ENCODE measurements at places on chromosomes 6 and 20.

- no peak for DNase-seq
These were observed 11.3 kb upstream of the RBM24 start for GRCh38 chr6:17269840-17270239.

GRCh38 chr6:34792605-34793500 is 970 bp downstream of the BLTP3A start:
- peak; percentile 45 for DNase-seq

- no peak for DNase-seq
These were observed 92.1 kb downstream of the RIN2 start for GRCh38 chr20:19850198-19850533.

- DNase-seq = no peak
These were observed 25.2 kb downstream of the RFPL4B start for GRCh38 chr6:112372226-112372806.

GRCh38 chr20:54139188-54139587 is 34.6 kb downstream of the CYP24A1 start:
- no peak for DNase-seq

- DNase-seq = no peak
These were observed 117.2 kb downstream of the SYCP2 start for GRCh38 chr20:59816146-59816738.

DNA sequence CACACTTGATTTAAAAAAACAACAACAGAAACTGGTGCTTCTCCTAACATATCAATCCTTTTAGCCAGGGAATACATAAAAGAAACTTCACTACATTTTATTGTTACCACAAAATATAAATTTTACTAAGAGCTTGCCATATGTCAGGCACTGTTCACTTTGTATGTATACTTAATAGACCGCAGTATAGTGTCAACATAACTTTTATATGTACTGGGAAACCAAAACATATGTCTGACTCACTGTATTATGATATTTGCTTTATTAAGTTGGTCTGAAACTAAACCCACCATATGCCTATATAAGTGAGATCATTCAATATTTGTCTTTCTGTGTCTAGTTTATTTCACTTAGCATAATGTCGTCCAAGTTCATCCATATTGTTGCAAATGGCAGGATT is 108.4 kb downstream of the KLHL32 start:
- no peak for DNase-seq

- DNase-seq = no peak
These were observed 11.5 kb upstream of the CST7 start for GRCh38 chr20:24937579-24937978.

GRCh38 chr20:41386502-41387427 is 20.1 kb upstream of the EMILIN3 start:
- DNase-seq = no peak

DNA sequence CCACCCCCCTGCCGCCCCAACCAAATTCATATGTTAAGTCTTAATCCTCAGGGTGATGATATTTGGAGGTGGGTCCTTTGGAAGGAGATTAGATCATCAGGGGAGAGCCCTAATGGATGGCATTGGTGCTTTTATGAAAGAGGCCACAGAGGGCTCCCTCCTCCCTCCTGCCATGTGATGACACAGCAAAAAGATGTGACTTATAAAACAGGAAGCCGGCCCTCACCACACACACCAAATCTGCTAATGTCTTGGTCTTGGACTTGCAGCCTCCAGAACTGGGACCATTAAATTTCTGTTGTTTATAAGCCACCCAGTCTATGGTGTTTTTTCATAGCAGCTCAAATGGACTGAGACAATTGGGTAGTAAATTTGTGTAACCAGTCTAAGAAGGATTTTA is 176.3 kb downstream of the ADGRG6 start:
- no peak for DNase-seq

GRCh38 chr6:1554476-1555310 is 55.0 kb upstream of the FOXC1 start:
- DNase-seq = peak; percentile 70

DNA sequence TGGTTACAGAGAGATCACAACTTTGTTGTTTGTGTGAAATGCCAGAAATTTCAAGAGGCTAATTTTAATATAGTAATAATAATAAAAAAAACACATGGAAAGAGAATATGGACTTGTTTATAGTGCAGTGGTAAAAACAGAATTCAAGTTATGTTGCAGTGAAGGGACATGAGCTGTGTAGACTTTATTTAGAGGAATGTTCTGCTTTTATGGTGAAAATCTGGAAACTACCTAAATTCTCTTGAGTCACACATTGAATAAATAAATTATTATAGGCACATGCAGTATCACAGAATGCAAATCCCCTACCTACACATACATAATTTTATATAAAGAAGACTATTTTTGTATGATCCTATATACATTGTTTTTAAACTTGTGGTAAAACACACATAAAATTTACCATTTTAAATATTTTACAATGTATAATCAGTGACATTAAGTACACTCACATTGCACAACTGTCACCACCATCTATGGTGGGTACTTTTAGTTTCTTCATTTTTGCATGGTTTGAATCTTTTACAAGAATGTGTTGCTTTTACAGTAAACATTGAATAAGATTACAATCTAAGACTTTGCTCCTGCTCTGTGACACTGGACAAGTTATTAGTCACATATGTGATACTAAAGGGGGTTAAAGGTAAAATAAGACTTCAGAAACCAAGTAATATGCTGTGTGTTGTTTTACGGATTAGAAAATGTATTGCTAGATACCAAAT is 107.4 kb downstream of the B3GAT2 start:
- no peak for DNase-seq

GRCh38 chr6:14770040-14770439 is 475.8 kb upstream of the JARID2 start:
- no peak for DNase-seq

GRCh38 chr20:35674921-35675320 is 10.2 kb upstream of the CPNE1 start:
- no peak for DNase-seq

- no peak for DNase-seq
These were observed 15.9 kb downstream of the NT5E start for GRCh38 chr6:85465762-85466161.

GRCh38 chr6:124703541-124703940 is 258.7 kb upstream of the RNF217 start:
- no peak for DNase-seq

- DNase-seq = peak; percentile 48
These were observed 139.1 kb downstream of the KIF16B start for GRCh38 chr20:16434062-16434664.

- DNase-seq = no peak
These were observed 56.0 kb downstream of the BCAS1 start for GRCh38 chr20:54014293-54014926.

DNA sequence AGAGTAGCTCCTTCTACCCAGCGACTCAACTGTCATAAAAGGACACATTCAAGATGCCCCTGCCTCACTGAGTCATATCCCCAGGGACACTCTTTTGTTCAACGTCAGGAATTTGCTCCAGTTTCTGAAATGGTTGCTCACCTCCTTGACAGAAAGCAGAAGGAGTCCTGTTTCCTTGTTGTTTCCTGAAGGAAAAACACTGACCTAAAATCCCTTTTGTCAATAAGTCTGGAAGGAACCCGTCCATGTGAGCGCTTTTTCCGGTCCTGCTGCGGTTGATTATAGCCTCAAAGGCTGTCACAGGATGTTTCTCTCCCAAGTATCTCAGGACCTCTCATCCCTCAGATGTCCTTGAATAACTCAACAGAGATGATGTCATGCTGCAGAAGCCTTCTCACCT is 113.6 kb upstream of the PLEKHG1 start:
- no peak for DNase-seq

GRCh38 chr6:139979021-139979725 is 604.7 kb upstream of the CITED2 start:
- no peak for DNase-seq

- no peak for DNase-seq
These were observed 68.5 kb downstream of the PLEKHG1 start for GRCh38 chr6:150667977-150668716.

DNA sequence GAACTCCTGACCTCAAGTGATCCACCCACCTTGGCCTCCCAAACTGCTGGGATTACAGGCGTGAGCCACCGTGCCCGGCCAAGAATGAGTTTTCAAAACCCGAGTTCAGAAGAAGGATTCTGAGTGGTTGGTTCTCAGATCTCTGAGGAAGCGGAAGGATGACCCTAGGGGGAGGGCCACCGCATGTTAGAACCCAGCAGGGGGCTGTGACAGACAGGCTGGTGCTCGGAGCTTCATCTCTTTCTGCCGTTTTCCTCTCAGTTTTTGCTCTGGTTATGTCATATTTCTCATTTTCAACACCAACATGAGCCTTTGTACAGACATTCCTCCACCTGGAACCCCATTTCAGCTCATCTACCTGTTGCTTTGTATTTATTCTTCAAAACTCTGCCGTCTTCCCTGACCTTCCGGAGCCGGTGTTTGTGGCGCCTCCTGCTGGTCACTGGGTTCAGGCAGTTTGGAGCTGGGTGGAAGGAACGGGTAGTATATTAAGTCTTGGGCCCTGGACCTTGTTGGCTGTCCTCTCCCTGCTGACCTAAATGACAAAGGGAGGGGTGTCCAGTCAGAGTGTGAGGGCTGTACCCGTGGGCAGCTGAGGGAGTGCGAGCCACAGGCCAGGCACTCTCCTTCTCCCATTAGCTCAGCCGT is at the start of gene DEFB123:
Gene DEFB123 (plus strand): TSS at position 621 of the 648 bp plus-strand sequence. CDS start 67 bp downstream, outside the sequence.
- no peak for DNase-seq

DNA sequence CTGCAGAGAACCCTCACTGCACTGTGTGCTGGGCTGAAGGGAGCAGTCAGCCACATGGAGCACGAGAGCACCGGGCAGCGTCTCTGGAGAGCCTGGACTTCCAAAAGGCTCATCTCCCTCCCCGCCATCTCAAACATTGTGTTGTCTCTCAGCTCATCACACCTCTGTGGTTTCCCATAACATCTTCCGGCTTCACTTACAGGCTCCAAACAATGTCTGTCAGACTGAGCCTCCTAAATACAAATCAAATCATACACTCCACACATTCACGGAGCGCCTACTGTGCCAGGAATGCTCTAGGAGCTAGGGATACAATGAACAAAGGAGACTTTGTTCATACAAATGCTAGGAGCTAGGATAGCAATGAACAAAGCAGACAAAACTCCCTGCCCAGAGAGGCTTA is 398.0 kb downstream of the RNGTT start:
- no peak for DNase-seq

DNA sequence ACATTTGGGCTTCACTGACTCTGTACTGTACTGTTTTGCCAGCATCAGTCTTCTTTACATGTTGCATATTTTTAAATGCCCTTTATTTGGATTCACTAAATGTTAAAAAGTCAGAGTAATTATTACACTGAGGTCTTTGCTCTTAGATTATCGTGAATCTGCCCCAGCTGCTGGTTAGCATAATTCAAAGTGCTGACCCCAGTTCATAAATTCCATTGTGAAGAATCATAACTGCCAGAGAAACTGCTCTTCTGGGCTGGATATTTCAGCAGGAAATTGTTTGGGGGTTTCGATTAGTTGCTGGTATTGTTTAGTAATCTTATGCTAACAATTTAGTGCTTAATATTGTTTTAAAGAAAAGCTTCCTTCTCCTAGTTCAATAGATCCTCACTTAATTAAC is 682.1 kb upstream of the MAP3K7 start:
- no peak for DNase-seq

GRCh38 chr6:112429226-112429625 is 82.1 kb downstream of the RFPL4B start:
- DNase-seq = no peak

- DNase-seq = no peak
These were observed 484.2 kb upstream of the MANEA start for GRCh38 chr6:95093154-95093553.

DNA sequence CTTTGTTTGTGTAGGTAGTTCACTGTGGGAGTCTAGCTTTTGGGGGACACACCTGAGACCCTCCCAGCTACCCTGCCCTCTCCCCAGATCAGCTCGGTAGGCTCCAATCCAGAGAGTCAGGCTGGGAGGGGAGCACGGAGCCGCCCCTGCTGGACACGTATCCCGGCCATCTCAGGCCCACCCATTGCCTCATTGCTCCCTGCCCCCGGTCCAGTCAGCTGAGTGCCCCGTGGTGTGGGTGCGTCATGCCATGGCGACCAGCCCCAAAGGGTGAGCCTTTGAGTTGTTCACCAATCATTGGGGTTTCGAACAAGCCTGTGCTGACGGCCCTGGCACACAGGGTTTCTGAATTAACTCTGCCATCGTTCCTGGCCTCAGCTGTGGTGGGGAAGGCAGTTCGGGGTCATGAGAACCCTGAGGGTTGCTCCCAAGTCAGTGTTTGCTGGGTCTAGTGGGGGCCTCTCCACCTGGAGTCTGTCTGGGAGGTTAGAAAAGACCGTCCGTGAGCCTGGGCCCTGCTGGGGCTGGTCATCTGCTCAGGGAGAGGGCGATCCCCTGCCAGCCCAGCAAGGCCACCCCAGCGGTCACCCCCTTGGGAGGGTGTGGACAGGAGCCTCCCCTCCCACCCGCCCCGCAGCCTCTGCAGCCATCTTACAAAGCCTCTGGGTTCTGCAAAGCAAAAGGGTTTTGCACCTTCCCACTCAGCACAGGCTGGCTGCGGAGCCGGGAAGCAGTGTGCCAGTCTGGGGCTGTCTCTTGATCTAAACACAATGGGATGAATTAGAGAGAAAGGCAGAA is 34.5 kb downstream of the NTSR1 start:
- DNase-seq = no peak

- no peak for DNase-seq
These were observed 44.6 kb downstream of the TAF4 start for GRCh38 chr20:62020935-62021701.

GRCh38 chr6:33147807-33148666 is 44.2 kb downstream of the COL11A2 start:
- peak; percentile 39 for DNase-seq

- no peak for DNase-seq
These were observed 71.4 kb upstream of the MYLIP start for GRCh38 chr6:16057446-16057845.

GRCh38 chr6:43990627-43991619 is 136.3 kb downstream of the MRPL14 start:
- no peak for DNase-seq

GRCh38 chr20:35491823-35492222 is 36.4 kb downstream of the CEP250 start:
- no peak for DNase-seq

GRCh38 chr6:106556368-106556960 is 72.8 kb downstream of the RTN4IP1 start:
- no peak for DNase-seq

DNA sequence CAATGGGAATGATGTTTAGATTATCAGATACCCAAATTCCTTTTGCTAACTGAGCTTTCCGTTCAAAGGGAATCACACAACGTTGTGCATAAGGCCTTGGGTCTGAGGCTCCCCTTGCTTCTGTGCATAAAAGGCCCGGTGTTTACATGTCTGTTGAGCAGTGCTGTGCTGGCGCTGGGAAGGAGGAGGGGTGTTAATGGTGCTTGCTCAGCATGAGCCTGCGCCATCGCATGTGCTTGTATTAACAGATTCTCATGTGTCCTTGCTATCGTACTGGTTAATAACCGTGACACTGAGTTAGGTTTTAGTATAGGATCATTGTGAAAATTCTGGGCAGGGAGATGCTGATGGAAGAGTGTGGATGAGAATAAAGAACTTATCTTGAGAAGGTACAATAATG is 62.3 kb upstream of the TRAF3IP2 start:
- no peak for DNase-seq

DNA sequence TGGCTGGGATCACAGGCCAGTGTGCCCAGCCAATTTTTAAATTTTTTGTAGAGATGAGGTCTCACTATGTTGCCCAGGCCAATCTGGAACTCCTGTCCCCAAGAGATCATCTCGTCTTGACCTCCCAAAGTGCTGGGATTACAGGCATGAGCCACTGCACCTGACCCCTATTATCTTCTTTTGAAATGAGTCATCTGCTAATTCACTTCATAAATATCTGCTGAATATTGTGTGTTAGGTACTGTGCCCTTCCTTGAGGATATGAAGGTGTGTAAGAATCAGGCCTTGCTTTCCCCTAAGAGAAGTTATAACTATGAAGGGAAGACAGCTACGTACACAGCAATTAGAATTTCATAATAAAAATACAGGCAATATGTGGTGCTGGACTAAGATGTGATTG is 8.2 kb downstream of the ATRN start:
- DNase-seq = no peak
